ENCODE measurements at places on chromosomes 3 and 15.

- DNase-seq, result no peak
Observed at GRCh38 chr15:25568751-25569150, 129.9 kb upstream of the UBE3A start.

- no peak for DNase-seq
Observed at GRCh38 chr3:1527786-1528185, 435.0 kb downstream of the CNTN6 start.

GRCh38 chr3:129654131-129654530, 47.7 kb upstream of the PLXND1 start:
- no peak for DNase-seq

- DNase-seq, result no peak
Observed at GRCh38 chr15:75217012-75217411, 15.3 kb downstream of the C15orf39 start.

GRCh38 chr15:89487791-89488190, 8.6 kb downstream of the RHCG start:
- DNase-seq, result no peak

GRCh38 chr3:188947401-188948280, 224.1 kb upstream of the TPRG1 start:
- no peak for DNase-seq

GRCh38 chr15:57356636-57357035, 19.7 kb upstream of the CGNL1 start:
- DNase-seq, result no peak

DNA sequence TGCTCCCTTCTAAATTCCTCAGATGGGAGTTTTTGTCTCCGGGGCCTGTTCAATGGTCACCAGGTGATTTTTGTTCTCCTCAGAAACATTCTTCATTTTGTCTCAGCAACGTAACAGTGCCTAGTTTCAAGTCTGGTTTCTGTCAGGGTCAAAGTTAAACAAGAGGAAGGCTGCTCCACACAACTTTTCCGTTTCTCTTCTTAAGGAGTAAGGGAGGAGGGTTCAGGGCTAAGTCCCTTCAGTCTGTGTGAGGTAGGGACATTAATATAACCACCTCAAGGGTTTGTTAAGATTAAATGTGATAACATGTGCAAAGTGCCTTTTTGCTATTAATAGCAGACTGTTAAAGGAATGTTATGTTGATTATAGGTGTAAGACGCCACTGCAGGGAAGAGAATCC, 41.8 kb downstream of the HOMER2 start:
- no peak for DNase-seq

DNA sequence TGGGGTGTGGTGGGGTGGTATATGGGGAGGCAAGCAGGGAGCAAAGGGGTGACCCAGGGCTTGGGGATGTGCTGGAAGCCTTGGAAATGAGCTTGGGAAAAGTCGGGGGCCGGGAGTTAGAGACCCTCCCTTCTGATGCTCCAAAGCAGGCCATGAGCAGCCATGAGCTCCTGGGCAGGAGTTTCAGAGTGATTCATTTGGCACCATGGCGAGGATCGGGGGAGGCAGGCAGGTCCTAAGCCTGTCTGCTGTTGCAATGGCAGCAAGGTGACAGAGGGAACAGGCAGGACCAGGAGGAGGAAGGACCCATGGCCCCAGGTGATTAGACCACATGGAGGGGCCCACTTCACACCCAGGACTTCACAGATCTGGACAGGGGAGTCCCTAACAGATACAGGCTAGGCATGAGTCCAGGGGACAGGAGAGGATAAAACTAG, 21.3 kb downstream of the RGMA start:
- no peak for DNase-seq

DNA sequence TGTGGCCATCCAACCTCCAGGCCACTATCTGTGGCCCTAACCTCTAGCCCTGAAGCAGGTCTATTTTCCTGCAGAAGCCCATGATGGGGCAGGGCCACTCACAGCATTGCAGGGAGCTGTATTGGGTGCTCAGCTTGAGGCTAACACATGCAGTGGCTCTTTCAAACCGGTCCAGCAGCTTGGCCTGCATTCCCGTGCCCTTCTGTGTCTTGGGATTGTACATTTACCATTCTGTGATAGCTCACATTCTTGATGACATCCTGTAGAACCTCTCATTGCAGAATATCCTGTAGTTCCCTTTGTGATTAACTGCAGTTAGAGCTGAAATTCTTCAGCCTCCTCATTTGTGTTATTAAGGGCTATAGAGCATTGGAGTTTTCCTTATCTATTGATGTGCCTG, 60.8 kb upstream of the ANKRD34C start:
- DNase-seq, result no peak

- no peak for DNase-seq
Observed at GRCh38 chr15:94287794-94288246, 56.5 kb downstream of the MCTP2 start.

DNA sequence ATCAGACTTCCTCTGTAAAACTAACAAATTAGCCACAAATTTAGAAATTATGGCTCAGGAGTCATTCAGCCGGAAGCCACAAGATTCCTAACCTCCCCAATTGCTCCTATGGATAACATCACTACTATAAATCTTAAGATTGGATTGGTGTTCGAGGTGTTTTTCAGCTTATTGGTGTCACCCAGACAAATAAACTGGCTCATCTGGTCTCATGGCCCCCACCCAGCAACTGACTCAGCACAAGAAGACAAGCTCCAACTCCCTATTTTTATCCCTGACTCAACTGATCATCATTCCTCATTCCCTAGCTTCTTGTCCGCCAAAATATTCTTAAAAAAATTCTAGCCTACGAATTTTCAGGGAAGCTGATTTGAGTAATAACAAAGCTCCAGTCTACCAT, 135.1 kb upstream of the STRIT1 start:
- no peak for DNase-seq

DNA sequence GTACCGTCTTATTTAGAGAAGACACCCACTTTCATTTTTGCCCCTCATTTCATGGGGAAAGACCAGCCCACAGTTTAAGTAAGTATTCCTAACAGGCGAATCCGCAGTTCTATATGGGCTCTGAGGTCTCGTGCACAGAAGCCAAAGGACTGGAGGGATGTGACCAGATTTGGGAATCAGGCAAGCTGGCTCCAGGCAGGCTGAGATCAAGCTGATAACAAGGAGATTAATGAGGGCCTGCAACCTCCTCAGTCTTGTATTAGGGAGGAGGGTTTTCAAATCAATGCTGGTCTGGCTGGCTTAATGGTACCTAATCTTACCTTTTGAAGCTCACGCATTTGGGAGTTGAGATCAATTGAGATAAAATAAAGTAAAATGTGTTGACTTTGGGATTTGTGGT, 15.3 kb downstream of the ST8SIA2 start:
- no peak for DNase-seq

DNA sequence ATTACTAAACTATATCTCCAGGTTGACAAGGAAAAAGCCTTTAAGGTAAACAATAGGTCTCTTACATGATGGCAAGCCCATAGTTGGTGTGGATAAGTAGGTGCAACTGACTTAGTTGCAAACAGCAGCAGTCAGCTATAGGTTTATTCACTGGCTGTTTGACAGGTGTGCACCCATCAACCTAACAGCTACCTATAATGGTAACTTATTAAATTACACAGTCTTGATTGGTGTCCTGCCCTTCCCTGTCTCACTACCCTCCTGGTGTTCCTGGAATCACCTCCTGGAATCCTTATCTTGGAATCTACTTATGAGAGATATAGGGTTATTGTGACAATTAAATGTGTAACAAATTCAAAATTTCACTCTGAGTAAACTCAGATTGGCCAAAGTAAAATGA, 467.8 kb upstream of the UBE2E2 start:
- no peak for DNase-seq

DNA sequence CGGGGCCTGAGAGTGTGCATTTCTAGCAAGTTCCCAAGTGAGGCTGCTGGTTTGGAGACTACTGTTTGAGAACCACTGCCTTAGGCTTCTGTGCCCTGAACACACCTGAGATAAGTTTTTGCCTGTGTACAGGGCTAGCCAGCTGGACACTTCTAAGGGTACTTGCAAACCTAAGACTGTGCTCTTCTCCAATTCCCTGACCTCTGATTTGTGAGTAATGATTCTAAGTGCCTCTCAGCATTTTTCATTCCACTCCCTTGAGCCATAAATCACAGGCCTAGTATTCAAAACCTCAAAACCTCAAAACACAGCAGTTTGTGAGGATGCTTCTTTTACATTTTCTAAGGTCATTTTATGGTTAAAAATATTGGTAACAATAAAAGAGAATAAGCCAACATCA, 148.4 kb downstream of the CHST2 start:
- no peak for DNase-seq

- DNase-seq, result no peak
Observed at GRCh38 chr3:97439373-97439772, 325.2 kb upstream of the ARL6 start.

DNA sequence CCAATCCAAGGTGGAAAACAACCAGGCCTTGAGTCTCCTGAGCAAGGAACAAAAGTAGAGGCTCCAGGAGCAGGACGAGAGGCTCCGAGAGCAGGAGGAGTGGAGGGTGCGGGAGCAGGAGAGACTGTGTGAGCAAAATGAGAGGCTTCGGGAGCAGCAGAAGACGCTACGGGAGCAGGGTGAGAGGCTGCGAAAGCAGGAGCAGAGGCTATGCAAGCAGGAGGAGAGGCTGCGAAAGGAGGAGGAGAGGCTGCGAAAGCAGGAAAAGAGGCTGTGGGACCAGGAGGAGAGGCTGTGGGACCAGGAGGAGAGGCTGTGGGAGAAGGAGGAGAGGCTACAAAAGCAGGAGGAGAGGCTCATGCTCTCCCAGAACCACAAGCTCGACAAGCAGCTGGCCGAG, 60.3 kb upstream of the UBE2Q2 start:
- no peak for DNase-seq

- no peak for DNase-seq
Observed at GRCh38 chr3:196321162-196321561, 3.1 kb upstream of the DYNLT2B start.

- no peak for DNase-seq
Observed at GRCh38 chr15:96323319-96324145, 7.0 kb upstream of the NR2F2 start.

DNA sequence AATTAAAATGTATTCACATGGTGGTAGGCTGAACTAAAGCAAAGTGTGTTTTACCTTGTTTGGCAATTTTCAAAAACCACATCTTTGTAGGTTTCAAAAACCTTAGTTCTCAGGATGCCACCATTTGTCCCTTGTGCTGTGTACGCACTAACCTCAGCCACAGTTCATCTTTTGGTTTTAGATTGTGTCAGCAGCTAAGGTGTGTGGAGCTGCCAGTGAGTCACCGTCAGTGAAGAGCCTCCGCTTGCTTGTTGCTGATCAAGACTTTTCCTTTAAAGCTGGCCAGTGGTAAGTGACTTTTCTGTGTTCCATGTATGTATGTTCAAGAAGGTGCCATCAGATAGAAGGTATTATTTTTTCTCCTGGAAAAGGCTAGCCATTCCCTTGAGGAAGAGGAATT, 21.1 kb downstream of the OXNAD1 start:
- DNase-seq, result peak; percentile 25

GRCh38 chr3:170717410-170718402, 131.8 kb upstream of the SLC7A14 start:
- no peak for DNase-seq

DNA sequence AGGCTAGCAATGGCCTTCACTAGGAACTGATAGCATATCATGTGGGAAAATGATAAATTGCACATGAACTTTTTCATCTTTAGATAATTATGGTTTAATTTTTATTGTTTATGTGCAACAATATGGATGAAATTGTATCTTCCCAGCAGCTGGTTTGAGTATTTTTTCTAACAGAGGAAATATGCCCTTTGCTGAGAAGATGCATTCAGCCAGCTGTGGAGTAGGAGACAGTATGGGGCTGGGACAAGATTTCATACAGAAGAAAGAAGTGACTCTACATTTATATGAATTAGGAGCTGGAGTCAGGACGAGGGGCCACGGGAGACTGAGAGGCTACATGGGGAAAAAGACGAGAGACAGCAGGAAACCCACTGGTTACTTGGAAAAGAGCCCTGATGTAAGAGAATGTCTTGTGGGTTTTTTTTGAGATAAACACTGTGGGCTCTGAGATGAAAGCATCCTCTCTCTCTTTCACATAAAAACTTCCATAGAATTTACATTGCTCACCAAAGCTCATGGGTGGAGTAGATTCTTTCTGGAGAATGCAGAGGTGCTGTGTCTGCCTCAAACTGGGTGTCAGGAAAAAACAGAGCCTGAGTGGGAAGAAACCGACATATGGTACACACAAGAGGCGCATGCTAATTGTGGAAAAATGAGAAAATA, 115.2 kb upstream of the PDZRN3 start:
- no peak for DNase-seq

DNA sequence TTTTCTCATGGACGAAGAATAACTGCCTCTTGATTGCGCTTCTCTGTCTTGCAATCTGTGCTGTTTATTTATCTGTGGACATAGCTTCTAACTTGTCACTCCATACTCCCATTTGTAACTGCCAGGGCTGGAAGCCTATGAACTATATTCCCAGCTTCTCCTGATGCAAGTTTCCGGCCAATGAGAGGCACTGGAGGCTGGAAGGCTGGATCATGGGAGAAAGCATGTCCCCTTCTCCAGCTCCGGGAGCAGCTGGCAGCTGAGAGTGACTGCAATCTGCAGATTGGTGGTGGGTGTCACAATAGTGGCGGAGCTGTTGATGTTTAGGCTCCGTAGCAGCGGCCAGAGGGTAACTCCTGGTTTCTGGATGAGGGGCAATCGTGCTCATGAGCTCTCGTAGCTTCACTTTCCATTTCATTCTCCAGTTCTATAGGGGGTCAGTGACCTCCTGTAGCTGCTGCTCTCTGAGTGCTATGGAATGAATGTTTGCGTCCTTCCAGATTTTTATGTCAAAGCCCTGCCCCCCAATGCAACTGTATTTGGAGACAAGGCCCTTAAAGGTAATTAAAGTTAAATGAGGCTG, 35.7 kb upstream of the PCSK6 start:
- DNase-seq, result no peak

- no peak for DNase-seq
Observed at GRCh38 chr3:102125994-102126368, 276.7 kb downstream of the NFKBIZ start.

DNA sequence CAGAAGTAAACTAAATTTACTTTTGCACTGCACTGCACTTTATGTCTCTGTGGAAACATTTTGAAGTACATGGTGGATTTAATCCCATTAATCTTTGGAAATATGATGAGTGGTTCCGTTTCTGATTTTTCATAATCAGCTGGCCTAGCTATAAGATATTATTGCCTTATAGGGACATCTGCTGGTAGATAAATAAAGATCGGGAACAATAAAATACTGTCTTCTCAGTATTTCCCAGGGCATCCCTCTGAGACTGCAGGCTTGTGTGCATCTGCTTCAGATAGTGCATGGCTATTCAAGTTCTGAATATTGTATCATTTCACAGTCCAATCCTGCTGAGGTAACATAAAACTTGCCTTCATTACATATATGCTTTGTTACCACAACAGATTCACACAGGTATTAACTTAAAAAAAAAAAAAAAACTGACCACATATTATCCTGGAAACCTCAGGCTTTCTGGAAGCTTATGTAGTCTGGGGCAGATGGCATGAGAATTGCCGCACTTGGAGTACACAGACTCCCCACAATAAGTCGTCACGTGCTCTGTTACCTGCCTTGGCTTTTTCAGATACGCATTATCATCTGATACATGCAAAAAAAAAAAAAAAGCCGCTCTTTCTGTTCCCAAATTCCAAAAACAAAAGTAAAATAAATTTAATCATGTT, 330.8 kb upstream of the AGTR1 start:
- no peak for DNase-seq

All from stimulated activated CD4-positive, alpha-beta T cell treated with anti-CD3 and anti-CD28 coated beads, TNF-alpha, amount 100 ng/mL, for 1 hour (primary cell).